ENCODE measurements at places on chromosomes 5 and 9. TPM values are rescaled to one million over a fixed set of nuclear protein-coding genes. Genes with fewer than 3 reads are reported as not detected.

OR2K2 gene
- total RNA-seq, result not detected

TRPM6 gene
- 0.82 TPM for total RNA-seq

PAEP gene
- total RNA-seq, result not detected

FAM221B gene
- not detected for total RNA-seq

ZNF366 gene
- total RNA-seq, result 5.6 TPM

- H3K27me3 ChIP-seq, result no peaks in the 10 kb centered on the region
- H3K27ac ChIP-seq, result no peak overlapping the region
- no peak overlapping the region for H3K4me3 ChIP-seq
These were observed 44.1 kb upstream of the EQTN start for GRCh38 chr9:27340961-27341511.

DNA sequence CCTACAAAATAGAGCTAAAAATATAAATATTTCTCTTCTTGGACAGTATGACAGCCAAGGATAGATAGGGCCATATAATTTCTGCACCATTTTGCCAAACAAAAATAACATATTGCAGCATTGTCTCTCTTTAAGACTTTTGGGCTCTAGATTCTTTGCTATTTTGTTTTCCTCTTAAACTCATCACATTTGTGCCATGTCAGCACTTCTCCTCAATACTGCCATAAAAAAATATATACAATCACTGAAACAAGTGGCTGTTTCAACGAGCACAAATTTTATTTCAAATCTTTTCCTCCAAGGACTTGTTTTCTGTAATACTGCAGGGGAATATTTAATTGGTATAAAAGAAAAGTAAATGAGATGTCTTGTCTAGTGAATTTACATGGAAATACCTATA is 1570.0 kb upstream of the NUDT12 start:
- H3K36me3 ChIP-seq, result no peaks in the 10 kb centered on the region

- H3K4me3 ChIP-seq, result no peak overlapping the region
- H3K36me3 ChIP-seq, result no peaks in the 10 kb centered on the region
- H3K27ac ChIP-seq, result no peak overlapping the region
- peaks cover 29% of the 10 kb centered on the region for H3K27me3 ChIP-seq
- no peak for DNase-seq
These were observed 55.9 kb downstream of the MRPL36 start for GRCh38 chr5:1743769-1744085.

GRCh38 chr9:126611592-126612325 is 2.0 kb upstream of the LMX1B start:
- H3K4me1 ChIP-seq, result peaks cover 5% of the 10 kb centered on the region
- peaks cover 70% of the 10 kb centered on the region for H3K27me3 ChIP-seq
- H3K4me3 ChIP-seq, result no peak overlapping the region
- H3K36me3 ChIP-seq, result no peaks in the 10 kb centered on the region
- DNase-seq, result no peak
- H3K27ac ChIP-seq, result no peak overlapping the region

- H3K27me3 ChIP-seq, result no peaks in the 10 kb centered on the region
- no peak overlapping the region for H3K27ac ChIP-seq
- H3K36me3 ChIP-seq, result no peaks in the 10 kb centered on the region
These were observed 33.8 kb downstream of the MRPL36 start for GRCh38 chr5:1765880-1766235.

DNA sequence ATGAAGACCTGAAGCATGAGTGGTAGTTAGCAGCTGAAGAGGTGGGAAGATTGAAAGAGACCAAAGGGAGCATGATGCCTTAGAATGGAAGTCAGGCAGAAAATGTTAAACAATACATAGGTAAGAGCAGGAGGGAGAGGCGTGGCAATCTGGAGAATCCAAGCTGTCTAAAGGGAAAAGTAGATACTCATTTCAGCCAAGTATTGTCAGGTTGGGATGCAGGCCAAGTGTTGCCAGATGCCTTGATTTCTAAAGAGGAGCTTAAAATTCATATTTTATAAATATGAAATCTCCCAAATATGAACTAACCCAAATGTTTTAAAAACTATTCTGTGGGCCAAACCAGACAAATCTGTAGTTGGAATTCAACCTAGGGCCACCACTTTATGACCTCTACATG is 4.2 kb downstream of the PAM start:
- H3K27ac ChIP-seq, result no peak overlapping the region
- H3K27me3 ChIP-seq, result peaks cover 4% of the 10 kb centered on the region
- H3K4me1 ChIP-seq, result peaks cover 13% of the 10 kb centered on the region
- no peaks in the 10 kb centered on the region for H3K36me3 ChIP-seq

DNA sequence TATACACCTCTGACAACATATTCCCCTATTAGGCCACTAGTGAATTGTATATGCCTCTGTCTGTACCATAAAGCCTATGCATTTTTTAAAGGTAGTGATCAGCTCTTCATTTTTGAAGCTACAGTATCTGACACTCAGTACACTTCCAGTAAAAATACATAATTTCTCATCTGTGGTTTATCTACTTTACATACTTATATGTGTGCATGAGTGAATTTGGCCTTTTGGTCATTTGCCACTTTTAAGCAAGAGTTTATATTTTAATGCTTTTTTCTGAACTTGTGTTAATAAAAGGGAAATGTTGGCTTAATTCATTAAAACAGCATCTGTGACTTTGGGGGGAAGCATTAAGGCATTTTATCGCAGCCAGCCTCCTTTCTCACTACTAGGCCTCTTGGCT is 47.8 kb downstream of the ST8SIA4 start:
- no peak overlapping the region for H3K27ac ChIP-seq
- no peaks in the 10 kb centered on the region for H3K4me1 ChIP-seq
- DNase-seq, result no peak
- no peak overlapping the region for H3K4me3 ChIP-seq
- peaks cover 16% of the 10 kb centered on the region for H3K36me3 ChIP-seq

DNA sequence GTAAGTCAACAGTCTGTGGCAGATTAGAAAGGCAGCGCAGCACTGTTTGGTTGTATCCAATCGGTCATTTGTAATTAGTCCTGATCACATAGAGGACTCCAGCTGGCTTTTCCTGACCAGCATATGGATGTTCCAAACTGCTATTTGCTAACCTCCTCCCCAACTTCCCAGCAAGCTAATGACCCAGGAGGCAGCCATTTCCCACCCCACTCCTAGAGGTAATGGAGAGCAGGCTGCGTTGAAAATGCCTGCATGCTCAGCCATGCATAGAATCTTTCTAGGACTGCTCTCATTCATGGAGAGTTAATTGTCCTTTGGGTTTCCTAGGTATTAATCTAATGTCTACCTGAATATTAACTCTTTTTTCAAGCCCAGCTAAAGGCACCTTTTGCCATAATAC is 850.6 kb upstream of the WWC1 start:
- H3K4me3 ChIP-seq, result no peak overlapping the region
- DNase-seq, result no peak
- no peak overlapping the region for H3K27ac ChIP-seq
- H3K36me3 ChIP-seq, result no peaks in the 10 kb centered on the region

GRCh38 chr9:84442712-84443111 is 102.2 kb upstream of the SLC28A3 start:
- H3K27ac ChIP-seq, result no peak overlapping the region
- no peaks in the 10 kb centered on the region for H3K27me3 ChIP-seq
- H3K4me3 ChIP-seq, result no peak overlapping the region

- H3K27me3 ChIP-seq, result no peaks in the 10 kb centered on the region
- no peak overlapping the region for H3K27ac ChIP-seq
- no peak overlapping the region for H3K4me3 ChIP-seq
- no peak for DNase-seq
- H3K36me3 ChIP-seq, result no peaks in the 10 kb centered on the region
- no peaks in the 10 kb centered on the region for H3K4me1 ChIP-seq
These were observed 17.9 kb downstream of the PRLR start for GRCh38 chr5:35212122-35212982.

GRCh38 chr9:8890695-8891094 is 1091.1 kb upstream of the DMAC1 start:
- H3K4me1 ChIP-seq, result no peaks in the 10 kb centered on the region
- H3K4me3 ChIP-seq, result no peak overlapping the region
- no peaks in the 10 kb centered on the region for H3K27me3 ChIP-seq
- no peaks in the 10 kb centered on the region for H3K36me3 ChIP-seq
- H3K27ac ChIP-seq, result no peak overlapping the region
- DNase-seq, result no peak

DNA sequence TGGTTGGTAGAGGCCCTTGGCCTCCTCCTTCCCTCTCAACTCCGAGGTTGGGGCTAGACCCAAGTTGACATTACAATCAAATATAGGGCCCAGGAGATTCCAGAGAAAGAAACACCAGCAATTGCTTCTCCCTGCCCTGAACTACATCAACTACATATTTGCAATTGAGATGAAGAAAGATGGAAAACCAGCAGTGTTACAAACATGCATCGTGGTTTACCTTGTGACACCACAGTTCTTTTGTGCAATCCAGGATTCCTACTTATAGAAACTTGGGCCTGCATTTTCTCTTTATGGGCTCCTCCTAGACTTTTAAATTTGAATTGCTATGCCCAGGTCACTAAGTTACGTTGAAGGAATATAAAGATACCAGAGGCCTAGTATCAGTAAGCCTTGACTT is 126.7 kb downstream of the DCP2 start:
- H3K27ac ChIP-seq, result no peak overlapping the region
- no peaks in the 10 kb centered on the region for H3K27me3 ChIP-seq
- H3K4me3 ChIP-seq, result no peak overlapping the region

- peaks cover 82% of the 10 kb centered on the region for H3K36me3 ChIP-seq
- DNase-seq, result no peak
- no peaks in the 10 kb centered on the region for H3K4me1 ChIP-seq
These were observed 26.3 kb downstream of the REEP5 start for GRCh38 chr5:112895682-112896081.

DNA sequence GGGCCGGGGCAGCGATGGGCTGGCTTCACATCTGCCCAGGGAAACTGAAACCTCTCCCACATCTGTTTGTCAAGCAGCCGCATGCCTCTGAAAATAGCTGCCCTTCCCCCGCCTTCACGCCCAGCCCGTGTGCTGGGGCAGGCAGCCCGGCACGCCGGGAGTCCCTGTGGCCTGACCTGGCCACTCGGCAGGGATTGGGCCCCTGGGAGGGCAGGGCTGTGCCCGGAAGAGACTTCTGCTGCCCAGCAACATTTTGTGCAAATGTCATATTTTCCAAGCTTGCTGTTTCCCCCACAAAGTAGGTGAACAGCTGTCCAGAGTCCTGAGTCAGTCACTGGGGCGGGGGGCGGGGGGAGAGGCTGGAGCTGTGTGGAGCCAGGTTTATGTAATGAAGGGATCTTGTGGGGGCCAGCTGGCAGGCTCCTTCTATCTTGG is 8.2 kb downstream of the COL27A1 start:
- H3K36me3 ChIP-seq, result peaks cover 8% of the 10 kb centered on the region
- peak; percentile 70 for DNase-seq
- no peak overlapping the region for H3K27ac ChIP-seq
- H3K4me3 ChIP-seq, result no peak overlapping the region
- peaks cover 6% of the 10 kb centered on the region for H3K4me1 ChIP-seq
- no peaks in the 10 kb centered on the region for H3K27me3 ChIP-seq

DNA sequence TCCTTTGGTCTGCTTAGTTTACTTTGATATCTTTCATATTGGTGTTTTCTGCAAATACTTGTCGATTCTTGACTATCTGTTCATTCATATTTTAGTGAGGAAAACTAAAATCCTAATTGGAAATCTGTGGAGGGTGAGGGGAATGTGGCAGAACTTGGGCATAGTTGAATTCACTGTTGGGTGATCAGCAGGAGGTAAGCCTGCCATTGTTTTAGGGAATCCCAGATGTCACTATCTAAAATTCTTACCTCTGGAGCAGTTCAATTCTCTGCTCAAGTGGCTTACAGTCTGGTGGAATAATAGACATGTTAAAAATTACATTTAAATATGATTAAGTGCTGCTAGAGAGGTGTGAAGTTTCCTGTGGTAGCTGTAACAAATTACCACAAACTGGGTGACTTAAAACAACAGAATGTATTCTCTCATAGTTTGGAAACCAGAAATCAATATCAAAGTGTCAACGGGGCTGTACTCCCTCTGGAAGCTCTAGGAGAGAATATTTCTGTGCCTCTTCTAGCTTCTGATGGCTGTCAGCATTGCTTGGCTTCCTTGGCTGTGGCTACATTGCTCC is 90.3 kb upstream of the GCNT4 start:
- DNase-seq, result no peak
- H3K27ac ChIP-seq, result no peak overlapping the region
- H3K4me3 ChIP-seq, result no peak overlapping the region
- no peaks in the 10 kb centered on the region for H3K4me1 ChIP-seq
- H3K36me3 ChIP-seq, result no peaks in the 10 kb centered on the region

DNA sequence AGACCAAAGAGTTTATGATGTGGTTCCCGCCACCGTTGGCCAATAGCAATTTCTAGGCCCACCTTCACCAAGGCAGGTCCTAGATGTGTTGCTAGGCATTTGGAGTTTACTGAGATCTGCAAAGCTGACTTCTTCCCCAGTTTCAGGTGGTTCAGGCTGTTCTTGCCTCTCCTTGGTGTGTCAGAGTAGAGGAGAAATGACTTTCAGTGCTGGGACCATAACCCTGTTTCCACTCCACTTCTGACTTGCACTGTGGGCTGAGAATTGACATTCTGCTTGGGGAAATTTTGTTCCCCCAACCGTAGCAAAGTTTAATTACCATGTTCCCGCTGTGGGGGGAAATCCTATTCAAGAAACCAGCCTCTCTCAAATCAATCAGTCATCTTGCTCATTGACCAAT is 128.0 kb upstream of the GABRP start:
- H3K36me3 ChIP-seq, result no peaks in the 10 kb centered on the region
- H3K27me3 ChIP-seq, result no peaks in the 10 kb centered on the region
- no peak overlapping the region for H3K27ac ChIP-seq
- no peaks in the 10 kb centered on the region for H3K4me1 ChIP-seq
- DNase-seq, result no peak
- H3K4me3 ChIP-seq, result no peak overlapping the region

GRCh38 chr9:69379270-69379982 is 54.4 kb downstream of the ENTREP1 start:
- no peaks in the 10 kb centered on the region for H3K36me3 ChIP-seq
- peaks cover 10% of the 10 kb centered on the region for H3K4me1 ChIP-seq
- no peak overlapping the region for H3K27ac ChIP-seq
- H3K27me3 ChIP-seq, result no peaks in the 10 kb centered on the region
- DNase-seq, result no peak

DNA sequence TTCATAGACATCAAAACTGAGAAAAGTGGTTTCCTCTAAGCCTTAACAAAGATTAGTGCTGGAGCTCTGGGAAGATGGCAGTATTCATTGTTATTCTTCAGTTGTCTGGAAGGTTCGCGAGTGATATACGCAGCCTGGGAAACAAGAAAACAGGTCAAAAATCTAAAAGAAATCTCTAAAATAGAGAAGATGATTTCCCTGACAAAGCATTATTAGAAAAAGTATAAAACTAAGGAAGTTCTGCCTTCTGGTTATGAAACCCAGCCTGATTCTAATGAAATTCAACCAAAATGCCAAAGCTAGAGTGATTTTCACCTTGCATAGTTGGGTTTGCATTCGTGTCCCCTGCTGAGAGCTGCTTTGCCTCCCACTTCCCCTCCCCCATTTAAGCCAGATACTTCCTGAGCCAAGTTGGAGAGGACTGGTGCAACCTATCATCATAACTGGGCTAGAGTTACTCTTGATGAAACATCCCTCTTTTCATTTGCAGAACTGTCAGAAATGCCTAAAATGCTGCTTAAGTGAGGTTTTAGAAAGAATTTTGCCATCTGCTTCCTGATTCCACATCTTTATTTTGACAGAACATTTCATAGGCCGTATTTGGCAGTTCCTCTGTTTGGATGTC is 48.4 kb downstream of the NDFIP1 start:
- H3K27ac ChIP-seq, result no peak overlapping the region
- no peaks in the 10 kb centered on the region for H3K4me1 ChIP-seq
- peaks cover 8% of the 10 kb centered on the region for H3K36me3 ChIP-seq
- H3K27me3 ChIP-seq, result no peaks in the 10 kb centered on the region
- DNase-seq, result no peak

Data from left lung (tissue), 14 donors.